Left renal pelvis (tissue), 4 donors: ENCODE measurements at places on chromosomes 11 and 22.

DNA sequence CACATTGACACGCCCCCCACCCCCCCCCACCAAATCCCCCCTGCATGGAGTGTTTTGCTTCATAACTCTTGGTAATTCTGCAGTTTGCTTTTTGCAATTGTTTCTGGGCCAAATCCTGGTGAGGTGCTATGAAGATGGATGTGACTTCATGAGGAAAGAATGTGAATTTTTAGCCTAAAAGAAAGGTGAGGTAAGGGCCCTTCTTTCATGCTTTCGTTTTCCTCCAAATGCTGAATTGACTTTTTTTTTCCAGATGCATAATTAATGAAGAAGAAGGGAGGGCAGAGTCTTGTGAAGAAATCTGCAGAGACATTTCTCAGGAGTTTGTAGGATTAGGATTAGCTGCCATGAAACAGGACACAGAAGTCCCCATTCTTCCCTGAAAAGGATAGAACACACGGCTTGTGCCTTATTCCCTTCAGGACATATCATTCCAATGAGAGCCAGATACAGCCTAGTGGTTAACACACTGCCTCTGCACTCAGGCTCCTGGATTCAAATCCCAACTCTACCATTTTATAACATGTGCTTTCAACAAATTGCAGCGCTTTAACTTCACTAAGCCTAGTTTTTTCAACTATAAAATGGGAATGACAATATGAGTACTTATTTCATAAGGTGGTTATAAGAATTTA, 19.6 kb upstream of the TBCEL start:
- no peak for DNase-seq

GRCh38 chr11:31355817-31356216, 13.7 kb downstream of the DCDC1 start:
- DNase-seq: no peak

GRCh38 chr11:34907934-34908593, 8.1 kb downstream of the APIP start:
- DNase-seq: no peak

- DNase-seq: no peak
Observed at GRCh38 chr11:69369210-69369825, 75.4 kb downstream of the MYEOV start.

GRCh38 chr11:83836883-83837654, 550.9 kb upstream of the CCDC90B start:
- DNase-seq: no peak

DNA sequence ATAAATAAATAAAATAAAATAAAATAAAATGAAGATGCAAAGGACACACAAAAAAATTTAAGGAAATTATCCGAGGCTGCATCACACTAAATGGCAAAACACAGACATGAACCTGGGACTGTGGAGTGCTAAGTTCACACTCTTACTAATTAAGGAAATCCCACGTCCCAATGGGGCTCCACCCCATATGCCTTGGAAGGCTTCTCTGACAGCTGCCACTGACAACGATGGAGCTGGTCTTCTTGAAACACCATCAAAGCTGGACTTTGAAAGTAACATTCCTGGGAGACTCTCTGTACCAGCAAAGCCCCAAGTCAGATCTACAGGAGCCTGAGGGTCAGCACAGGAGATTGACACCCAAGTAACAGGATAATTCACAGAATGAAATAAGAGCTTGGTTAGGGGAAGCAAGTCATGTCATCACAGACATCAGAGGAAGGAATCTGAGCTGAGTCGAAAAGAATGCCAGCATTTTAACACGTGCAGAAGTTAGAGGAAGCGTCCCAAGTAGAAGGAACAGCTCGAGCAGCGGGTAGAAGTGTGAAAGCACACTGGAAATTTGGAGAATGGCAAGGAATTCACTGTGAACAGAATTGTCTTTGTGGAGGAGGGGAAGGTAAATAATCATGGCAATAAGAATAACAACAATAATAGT, 13.8 kb downstream of the TPST2 start:
- no peak for DNase-seq
